ENCODE measurements at places on chromosomes 2 and 18.

DNA sequence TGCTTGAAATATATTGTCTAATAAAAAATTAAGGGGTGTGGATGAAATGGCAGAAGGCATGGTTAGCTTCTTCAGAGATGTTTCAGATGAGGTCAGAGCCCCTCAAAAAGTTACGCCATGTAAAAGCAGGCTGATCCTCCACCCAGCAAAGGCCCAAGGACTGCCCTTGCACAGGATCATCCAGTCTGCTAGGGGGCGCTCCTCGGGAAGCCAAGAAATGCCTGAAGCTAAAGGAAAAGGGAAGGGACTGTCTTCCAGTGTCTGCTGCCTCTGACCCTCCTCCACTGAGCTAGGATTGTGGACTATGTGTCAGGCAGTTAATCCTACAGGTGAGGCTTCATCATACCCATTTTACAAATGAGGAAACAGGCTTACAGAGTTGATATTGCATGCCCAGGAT lies 33.8 kb upstream of the TEX51 start:
- no peak for DNase-seq

- no peak for DNase-seq
Measured at GRCh38 chr2:1594373-1595171, 149.7 kb downstream of the PXDN start.

DNA sequence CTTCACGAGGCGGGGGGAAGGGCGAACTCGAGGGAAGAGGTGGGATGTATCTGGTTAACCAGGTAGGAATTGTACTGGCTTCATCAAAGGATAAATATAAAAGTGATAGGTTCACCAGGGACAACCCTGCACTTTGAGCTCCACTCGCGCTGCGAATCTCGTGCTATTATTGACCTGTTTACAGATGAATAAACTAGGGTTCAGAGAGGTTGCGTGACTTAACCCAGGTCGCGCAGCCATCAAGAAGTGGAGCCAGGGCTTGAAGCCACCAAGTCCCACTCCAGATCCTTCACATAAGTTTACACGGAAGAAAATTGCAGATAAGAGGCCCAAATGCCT lies 1.4 kb upstream of the CYP1B1 start:
- no peak for DNase-seq

DNA sequence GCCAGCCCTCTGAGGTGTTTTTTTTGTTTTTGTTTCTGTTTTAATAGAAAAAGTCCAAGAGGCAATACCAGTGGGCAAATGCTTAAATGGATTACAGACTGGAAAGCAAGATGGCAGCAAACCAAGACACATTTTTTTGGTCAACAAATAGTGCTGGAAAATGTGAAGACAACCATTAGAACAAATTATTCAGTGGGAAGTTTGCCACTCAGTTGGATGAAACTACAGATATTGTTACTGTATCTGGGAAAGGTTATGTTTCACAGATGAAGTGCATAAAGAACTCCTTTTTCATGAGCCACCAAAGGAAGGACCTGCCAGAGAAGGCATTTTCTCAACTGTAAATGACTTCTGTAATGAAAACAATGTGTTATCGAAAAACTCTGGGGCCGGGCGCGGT lies 93.0 kb upstream of the ODC1 start:
- no peak for DNase-seq

- DNase-seq: no peak
Measured at GRCh38 chr2:27242614-27242951, 20.3 kb downstream of the SLC30A3 start.

DNA sequence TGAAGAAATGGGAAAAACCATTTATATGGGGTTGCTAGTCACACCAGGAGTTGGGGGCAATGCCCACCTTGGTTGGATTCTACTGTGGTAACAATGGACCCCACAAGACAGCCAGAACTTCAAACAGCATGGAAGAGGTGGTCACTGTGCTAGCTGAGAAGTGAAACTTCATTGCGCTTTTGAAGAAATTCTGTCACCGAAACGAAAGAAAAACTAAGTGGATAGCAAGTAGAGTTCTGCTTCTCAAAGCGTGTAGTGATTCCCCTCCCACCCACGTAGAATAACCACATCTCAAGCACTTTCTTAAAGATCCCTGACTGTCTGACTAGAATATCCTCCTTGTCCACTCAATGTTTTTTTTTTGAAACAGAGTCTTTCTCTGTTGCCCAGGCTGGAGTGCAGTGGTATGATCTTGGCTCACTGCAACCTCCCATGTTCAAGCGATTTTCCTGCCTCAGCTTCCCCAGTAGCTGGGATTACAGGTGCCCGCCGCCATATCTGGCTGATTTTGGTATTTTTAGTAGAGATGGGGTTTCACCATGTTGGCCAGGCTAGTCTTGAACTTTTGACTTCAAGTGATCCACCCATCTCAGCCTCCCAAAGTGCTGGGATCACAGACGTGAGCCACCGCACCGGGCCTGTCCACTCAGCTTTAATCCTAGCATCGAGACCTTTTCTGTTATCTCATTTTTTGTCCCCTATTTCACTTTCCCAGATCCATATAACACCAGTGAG lies 30.1 kb upstream of the CCL20 start:
- DNase-seq: no peak

GRCh38 chr2:37683241-37683640 lies 11.8 kb upstream of the CDC42EP3 start:
- no peak for DNase-seq

DNA sequence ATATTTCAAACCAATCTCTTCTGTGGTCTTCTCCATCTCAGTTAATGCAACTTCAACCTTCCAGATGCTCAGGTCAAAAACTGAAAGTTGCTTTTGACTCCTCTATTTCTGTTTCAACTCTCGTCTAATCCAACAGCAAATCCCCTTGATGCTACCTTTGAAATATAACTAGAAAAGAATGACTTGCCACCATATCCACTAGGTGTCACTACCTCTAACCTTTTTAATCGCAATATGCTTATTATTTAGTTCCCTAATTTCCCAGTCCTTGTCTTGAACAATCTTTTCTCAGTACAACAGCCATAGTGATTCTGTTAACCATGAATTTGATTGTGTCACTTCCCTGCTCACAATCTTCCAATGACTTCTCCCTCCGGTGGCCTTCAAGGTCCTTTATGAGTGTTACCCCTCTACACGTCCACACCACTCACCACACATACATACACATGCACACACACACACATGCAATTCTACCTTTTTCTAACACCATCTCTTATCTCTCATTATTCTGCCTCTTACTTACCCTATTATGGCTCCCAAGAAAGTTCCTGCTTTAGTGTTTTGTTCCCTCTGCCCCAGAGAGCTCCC lies 245.5 kb upstream of the KCNJ3 start:
- no peak for DNase-seq

GRCh38 chr2:41409328-41409727 lies 638.5 kb upstream of the PKDCC start:
- DNase-seq: no peak

- DNase-seq: no peak
Measured at GRCh38 chr18:79413901-79414300, 18.2 kb downstream of the NFATC1 start.

DNA sequence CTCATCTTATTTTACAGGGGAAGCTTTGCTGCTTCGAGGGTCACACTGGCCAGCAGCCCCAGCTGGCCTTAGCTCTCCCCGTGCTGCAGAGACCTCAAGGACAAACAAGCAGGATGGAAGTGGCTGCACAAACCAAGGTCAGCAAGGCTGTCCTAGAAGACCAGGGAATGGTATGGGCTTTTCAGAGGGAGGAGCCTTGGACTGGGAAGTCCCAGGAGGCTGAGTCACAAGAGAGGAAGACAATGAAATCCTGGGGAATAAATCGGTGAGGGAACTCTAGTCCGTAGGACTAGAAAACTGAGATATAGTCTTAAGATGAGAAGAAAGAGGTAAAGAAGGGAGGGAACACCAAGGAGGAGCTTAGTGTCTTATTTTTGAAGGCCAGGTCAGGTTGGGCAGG lies 15.7 kb downstream of the CREG2 start:
- no peak for DNase-seq
